ENCODE measurements at places on chromosomes 4 and X.

DNA sequence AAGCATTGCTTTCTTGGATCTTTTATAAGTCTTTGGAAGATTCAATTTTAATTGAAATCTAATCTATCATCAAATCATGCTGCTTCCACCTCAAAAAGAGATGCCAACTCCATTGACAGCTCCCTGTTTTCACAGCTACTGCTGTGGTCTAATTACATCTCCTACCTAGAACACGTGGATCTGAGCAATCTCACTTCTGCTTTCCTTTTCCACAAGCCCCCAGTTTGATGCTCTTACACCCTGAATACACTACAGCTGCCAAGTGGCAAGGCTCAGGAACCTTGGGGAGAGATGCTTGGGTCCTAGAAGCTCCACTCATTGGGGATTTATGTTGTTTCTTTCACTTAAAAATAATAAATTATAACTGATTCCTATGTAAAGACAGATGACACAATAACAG lies 172.0 kb downstream of the CFAP299 start:
- peak; percentile 17 for DNase-seq

DNA sequence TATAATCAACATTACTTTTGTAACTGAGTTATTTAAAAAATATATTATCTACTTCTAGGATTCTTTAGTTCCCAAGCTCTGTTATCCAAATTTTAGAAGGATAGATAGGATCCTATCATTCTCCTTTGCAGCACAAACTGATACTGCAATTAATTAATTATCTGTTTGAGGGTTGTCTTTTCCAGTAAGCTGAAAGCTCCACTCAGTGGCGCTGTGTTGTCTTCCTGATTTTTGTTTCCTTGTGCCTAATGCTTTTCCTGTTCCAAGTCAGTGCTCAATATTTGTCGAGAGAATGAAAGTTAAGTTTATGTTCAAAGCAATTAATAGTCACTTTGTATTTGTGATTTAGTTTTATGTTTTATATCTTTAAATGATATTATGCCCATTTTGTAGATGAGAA lies 107.4 kb upstream of the ANK2 start:
- DNase-seq = no peak

- DNase-seq = no peak
Observed at GRCh38 chrX:10367406-10367805, 210.6 kb downstream of the CLCN4 start.

DNA sequence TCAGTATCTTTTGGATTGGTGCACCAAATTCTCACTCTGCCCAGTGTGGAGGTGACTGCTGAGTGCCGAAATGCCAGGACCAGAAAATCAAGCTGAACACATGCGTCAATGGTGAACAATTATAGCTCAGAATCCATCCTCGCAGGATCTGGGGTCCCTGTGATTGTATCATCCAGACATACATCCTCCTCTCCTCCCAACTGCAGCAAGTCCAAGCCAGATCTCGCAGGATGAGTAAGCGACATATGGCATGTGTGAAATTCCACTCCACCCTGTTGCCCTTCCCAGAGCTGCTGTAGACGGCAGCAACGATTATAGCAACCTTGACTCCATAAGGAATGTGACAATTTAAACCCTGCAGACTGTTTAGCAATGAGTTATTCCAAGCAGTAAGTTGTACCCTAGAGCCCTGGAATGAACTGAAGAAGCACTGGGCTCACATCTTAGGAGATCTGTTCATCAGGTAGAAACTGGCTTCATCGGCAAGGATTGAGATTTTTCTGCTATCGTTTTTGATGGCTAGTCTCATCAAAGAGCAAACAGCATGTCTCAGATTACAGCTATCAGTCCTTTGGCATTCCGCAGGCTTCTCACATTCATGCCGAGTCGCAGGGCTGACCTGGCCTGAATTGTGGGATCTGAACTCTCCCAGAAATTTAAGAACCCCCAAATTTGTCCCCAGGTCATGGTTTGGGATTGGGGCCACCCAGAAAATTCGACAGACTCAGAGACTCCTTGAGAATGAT lies 35.5 kb upstream of the SORBS2 start:
- DNase-seq = no peak

All from GM12865 (cell line).